ENCODE measurements at places on chromosomes 16 and 17. TPM values are rescaled to one million over a fixed set of nuclear protein-coding genes. Genes with fewer than 3 reads are reported as not detected.

GRCh38 chr17:45873728-45874127 is 20.6 kb upstream of the MAPT start:
- no peak overlapping the region for H3K4me3 ChIP-seq
- no peaks in the 10 kb centered on the region for H3K4me1 ChIP-seq
- no peaks in the 10 kb centered on the region for H3K36me3 ChIP-seq
- no peak for DNase-seq

- peak overlapping the region; percentile 59 for H3K27ac ChIP-seq
- H3K36me3 ChIP-seq = no peaks in the 10 kb centered on the region
- H3K4me1 ChIP-seq = peaks cover 5% of the 10 kb centered on the region
- no peak overlapping the region for H3K4me3 ChIP-seq
- no peaks in the 10 kb centered on the region for H3K27me3 ChIP-seq
Measured at GRCh38 chr17:82876149-82876548, 36.3 kb upstream of the ZNF750 start.

- peak; percentile 22 for DNase-seq
- H3K36me3 ChIP-seq = no peaks in the 10 kb centered on the region
- no peak overlapping the region for H3K4me3 ChIP-seq
- peak overlapping the region; percentile 48 for H3K27ac ChIP-seq
Measured at GRCh38 chr17:77356690-77357201, 216.0 kb downstream of the SEC14L1 start.

Gene HIC1
- 63.6 TPM for total RNA-seq

- H3K4me3 ChIP-seq = no peak overlapping the region
- H3K27me3 ChIP-seq = no peaks in the 10 kb centered on the region
- DNase-seq = no peak
Measured at GRCh38 chr17:83202002-83203000, 122.9 kb downstream of the METRNL start.

Gene LITAFD
- total RNA-seq = not detected

Gene CAMKK1
- 7.0 TPM for total RNA-seq

Gene RGS9
- total RNA-seq = 3.5 TPM

GRCh38 chr17:78014646-78015045 is 56.1 kb downstream of the TNRC6C start:
- H3K4me3 ChIP-seq = no peak overlapping the region
- no peaks in the 10 kb centered on the region for H3K27me3 ChIP-seq
- DNase-seq = no peak
- no peak overlapping the region for H3K27ac ChIP-seq

Gene FAHD1
- 3.5 TPM for total RNA-seq

GRCh38 chr16:56632156-56632847 is at the start of gene MT1M:
Gene MT1M (plus strand): TSS chr16:56632659. CDS start chr16:56632732, 73 bp downstream.
- peak within 1 kb of the TSS; percentile 66 for H3K27ac ChIP-seq
- no peaks in the 10 kb centered on the region for H3K36me3 ChIP-seq
- no peaks in the 10 kb centered on the region for H3K27me3 ChIP-seq

GRCh38 chr16:85947230-85948137 is 48.5 kb downstream of the IRF8 start:
- no peak for DNase-seq
- H3K4me1 ChIP-seq = no peaks in the 10 kb centered on the region
- no peak overlapping the region for H3K27ac ChIP-seq
- no peak overlapping the region for H3K4me3 ChIP-seq
- no peaks in the 10 kb centered on the region for H3K36me3 ChIP-seq

Gene AIPL1
- total RNA-seq = not detected

DNA sequence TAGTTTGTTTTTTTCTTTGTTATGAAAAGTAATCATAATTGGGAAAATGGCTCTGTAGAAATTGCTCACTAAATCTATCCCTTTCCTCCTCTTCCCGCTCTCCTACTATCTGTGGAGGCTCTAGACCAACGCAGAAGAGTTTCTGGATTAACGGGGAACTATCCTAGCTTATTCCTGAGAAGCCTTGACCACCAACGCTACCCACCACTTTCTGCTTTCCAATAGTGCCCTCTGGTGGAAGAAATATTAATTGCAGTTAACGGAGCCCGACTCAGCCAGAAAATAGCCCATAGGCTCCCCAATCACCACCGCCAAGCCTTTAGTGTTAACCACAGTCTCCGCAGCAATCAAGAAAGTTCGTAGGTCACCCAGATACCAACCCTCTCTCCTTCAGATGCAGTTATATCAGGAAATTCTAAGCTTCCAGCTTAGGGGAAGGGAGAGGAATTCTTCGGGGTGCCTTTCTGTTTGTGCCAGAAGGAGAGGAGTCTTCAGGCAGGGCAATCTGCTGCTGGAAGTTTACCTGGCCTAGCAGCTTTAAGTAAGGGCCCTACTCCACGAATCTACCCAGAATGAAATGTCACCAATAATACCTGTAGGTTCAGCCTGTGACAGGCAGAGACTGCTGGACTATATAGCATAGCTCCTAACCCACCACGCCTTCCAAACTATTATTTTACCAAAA is 23.0 kb upstream of the NSRP1 start:
- no peak overlapping the region for H3K27ac ChIP-seq
- H3K4me3 ChIP-seq = no peak overlapping the region
- H3K27me3 ChIP-seq = no peaks in the 10 kb centered on the region
- no peaks in the 10 kb centered on the region for H3K4me1 ChIP-seq
- no peaks in the 10 kb centered on the region for H3K36me3 ChIP-seq
- DNase-seq = no peak

Data from uterus (tissue), 4 donors.